Cerebellar cortex (tissue), 1 donor: ENCODE measurements at places on chromosomes 3 and 15.

GRCh38 chr3:73442886-73443285 lies 181.9 kb downstream of the PDZRN3 start:
- no peak for DNase-seq

- no peak for DNase-seq
Observed at GRCh38 chr15:56344336-56344735, 20.9 kb upstream of the TEX9 start.

GRCh38 chr15:22806664-22807063 lies 20.2 kb downstream of the NIPA1 start:
- no peak for DNase-seq

- no peak for DNase-seq
Observed at GRCh38 chr15:100559330-100559729, 30.6 kb upstream of the CERS3 start.

DNA sequence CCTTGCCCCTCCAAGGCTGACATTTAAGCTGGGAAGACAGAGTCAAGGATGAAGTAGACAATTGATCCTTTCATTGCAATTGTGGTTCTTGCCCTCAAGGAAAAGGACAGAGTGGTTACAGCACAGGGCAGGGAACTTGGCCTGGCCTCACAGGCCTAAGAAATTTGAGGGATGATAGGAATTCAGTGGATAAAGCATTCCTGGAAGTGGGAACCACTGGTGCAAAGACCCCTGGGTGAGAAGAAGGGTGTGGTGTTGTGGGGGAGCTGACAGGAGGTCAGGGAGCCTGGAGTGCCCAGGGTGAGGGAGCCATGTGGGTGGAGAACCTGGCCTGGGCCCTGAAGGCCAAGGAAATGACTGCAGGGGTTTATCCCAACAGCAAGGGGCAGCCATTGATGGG lies 287.4 kb downstream of the UACA start:
- DNase-seq: no peak

DNA sequence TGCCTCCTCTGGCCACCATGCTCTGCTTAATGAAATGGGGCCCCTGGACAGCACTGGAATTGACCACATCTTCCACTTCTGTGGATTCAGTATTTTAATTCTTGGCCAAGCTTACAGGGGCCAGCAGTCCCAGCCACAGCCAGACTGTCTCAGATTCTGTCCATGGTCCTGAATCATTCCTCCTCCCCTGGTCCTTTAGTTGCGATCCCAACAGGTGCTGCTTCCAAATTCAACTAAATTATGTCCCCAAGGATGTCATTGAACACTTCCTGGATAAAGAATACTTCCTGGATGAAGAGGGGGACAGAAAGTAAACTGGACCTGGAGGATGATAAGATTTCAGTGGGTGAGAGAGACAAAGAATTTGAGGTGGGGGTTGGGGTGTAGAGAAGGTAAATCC lies 111.1 kb upstream of the FOXB1 start:
- no peak for DNase-seq

- DNase-seq: peak; percentile 62
Observed at GRCh38 chr3:16881896-16882630, 2.7 kb upstream of the PLCL2 start.

- DNase-seq: no peak
Observed at GRCh38 chr3:108131475-108132134, 40.8 kb upstream of the CD47 start.

DNA sequence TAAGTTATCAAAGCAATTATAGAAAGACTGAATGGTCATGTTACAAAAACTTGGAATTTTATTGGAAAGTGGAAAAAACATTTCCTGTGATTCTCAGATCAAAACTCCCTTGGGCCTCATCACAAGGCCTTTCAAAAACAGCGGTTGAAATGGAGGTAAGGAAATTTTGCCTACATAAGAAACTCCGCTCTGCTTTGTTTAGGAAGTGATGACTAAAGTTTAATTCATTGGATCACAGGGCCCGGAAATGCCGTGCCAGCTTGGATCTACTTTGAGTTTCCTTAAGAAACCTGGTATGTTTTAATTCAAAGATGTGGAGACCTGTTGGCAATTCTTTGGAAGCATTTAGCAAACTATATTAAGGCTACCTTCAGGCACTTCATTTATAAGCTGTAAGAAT lies 143.9 kb upstream of the MME start:
- no peak for DNase-seq

DNA sequence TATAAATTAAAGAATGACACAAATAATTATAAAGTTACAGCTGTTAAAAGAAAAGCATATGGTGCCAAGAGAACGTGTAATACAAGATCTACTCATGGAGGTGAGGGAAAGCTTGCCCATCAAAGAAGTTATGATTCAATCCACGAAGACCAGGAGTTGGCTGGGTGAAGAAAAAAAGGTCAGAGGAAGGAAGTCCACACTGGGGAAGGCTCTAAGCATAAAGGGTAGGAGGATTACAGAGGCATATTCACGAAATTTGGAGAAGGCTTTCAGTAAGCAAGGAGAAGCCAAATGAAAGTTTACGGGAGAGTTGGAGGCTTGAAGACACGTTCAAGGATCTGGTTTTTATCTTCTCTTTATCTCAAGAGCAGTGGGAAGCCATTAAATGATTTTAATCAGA lies 1.8 kb upstream of the TGFBR2 start:
- no peak for DNase-seq

GRCh38 chr15:81297147-81297572 lies 26.8 kb downstream of the STARD5 start:
- DNase-seq: no peak

DNA sequence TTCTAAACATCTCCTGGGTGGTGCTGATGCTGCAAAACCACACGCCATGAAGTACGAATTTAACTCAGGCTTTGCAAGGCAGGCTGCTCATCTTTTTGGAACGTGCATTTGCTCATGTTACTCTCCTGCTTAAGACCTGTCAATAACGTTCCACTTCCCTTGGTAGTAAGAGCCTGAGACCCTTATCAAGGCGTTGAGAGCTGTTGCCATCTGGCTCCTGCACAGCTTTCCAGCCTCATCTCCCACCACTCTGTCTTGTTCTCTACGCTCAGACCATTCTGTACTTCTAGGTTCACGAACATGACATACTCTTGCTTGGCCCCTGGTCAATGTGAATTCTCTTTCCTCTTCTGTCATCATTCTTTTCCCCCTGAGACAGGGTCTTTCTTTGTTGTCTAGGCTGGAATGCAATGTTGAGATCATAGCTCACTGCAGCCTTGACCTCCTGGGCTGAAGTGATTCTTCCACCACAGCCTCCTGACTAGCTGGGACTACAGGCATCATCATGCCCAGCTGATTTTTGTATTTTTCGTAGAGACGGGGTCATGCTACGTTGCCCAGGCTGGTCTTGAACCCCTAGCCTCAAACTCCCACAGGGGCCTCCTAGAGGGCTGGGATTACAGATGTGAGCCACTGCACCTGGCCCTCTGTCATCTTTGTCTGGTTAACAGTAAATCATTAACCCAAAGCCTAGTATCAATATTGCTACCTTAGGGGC lies 202.8 kb downstream of the CADPS start:
- no peak for DNase-seq

DNA sequence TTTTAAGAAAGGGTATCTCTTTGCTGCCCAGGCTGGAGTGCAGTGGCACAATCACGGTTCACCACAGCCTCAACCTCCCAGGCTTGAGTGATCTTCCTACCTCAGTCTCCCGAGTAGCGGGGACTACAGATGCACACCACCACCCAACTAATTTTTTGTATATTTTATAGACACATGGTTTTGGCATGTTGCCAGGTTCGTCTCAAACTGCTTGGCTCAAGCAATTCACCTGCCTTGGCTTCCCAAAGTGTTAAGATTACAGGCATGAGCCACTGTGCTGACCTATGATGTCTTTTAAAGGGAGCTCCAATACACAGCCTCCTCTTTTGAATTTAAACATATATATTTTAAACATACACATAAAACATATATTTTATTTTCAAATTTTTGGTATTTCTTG lies 60.9 kb downstream of the SLC9C1 start:
- DNase-seq: no peak

DNA sequence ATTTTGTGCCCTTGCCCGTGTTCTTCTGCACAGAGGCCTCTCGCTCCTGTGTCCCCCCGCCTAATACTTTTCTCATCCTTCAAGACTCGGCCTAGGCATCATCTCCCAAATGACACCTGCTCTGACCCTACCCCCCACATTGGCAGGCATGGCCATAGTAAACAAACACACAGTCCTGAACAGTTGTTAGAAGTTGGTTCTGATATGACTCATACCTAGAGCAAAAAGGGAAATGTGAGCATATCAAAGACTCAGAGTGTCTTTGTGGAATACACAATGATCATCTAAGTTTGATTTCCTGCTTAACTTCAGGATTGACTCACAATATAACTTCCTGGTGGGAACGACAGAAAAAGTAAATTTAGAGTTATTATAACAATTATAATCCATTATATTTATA lies 120.5 kb downstream of the POLR2M start:
- DNase-seq: no peak

- no peak for DNase-seq
Observed at GRCh38 chr3:117305681-117306080, 596.1 kb downstream of the TUSC7 start.

GRCh38 chr3:174280186-174280585 lies 578.9 kb upstream of the NAALADL2 start:
- no peak for DNase-seq

- no peak for DNase-seq
Observed at GRCh38 chr3:364287-364686, 167.7 kb downstream of the CHL1 start.

GRCh38 chr3:142925140-142925539 lies 36.3 kb upstream of the PCOLCE2 start:
- no peak for DNase-seq

DNA sequence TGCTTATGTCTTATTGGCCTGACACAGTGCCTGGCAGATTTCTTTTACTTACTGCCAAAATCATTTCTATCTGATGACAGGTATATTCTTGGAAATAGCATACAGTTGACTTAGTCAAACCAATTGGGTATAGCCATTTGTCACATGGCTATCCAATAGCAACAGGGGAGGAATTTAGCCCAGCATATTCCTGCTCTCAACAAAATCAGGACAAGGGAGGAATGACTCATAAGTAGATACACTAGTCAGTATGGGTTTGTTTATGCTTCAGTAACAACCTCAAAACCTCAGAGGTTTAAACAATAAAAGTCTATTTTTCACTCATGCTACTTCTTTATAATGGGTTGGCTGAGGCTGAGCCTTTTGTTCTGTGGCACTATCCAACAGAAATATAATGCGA lies 38.0 kb upstream of the VILL start:
- no peak for DNase-seq

- no peak for DNase-seq
Observed at GRCh38 chr3:55333923-55334322, 153.2 kb downstream of the WNT5A start.

GRCh38 chr3:129065016-129065719 lies 4.6 kb downstream of the GP9 start:
- DNase-seq: no peak

DNA sequence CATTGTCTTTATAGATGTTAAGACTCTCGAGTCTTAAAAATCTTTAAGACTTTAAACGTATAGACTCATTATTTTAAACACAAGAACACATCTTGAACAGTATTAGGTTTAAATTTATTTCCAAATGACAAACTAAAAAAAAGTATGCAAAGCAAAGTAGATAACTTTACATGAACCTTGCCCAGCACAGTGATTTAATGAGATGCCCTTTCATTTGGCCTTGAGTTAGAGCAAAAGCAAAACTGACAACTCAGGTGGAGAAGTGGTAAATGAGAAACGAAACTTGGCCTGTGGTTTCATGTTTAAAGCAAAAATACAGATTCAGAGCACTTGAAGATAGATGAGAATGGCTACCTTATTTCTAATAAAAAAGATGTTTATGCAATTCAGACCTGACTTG lies 8.6 kb downstream of the GPR15 start:
- no peak for DNase-seq

GRCh38 chr15:77012868-77013267 lies 17.9 kb downstream of the PSTPIP1 start:
- DNase-seq: no peak

GRCh38 chr15:42056934-42057798 lies 36.3 kb upstream of the PLA2G4E start:
- DNase-seq: peak; percentile 72

DNA sequence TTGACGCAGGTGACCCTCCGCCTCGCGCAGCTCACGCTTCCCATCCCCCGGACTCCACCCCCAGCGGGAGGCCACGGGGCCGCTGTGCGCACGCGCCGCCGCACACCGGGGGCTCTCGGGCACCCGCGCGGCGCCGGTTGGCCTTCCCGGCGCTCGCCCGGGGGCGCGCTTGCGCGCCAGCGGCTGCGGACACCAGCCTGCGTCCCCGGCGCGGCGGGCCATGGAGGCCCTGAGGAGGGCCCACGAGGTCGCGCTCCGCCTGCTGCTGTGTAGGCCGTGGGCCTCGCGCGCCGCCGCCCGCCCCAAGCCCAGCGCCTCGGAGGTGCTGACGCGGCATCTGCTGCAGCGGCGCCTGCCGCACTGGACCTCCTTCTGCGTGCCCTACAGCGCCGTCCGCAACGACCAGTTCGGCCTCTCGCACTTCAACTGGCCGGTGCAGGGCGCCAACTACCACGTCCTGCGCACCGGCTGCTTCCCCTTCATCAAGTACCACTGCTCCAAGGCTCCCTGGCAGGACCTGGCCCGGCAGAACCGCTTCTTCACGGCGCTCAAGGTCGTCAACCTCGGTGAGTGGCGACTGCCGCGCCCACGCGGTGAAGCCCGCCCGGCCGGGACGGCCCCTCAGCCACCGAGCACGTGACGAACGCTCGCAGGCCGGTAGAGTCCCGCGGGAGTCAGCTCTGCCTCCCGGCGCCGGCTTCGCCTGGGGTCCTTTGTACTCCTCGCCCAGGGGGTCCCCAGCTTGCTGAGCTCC lies at the start of gene C15orf61:
C15orf61 (plus strand) TSS at position 103 of the 754 bp plus-strand sequence; CDS start at position 221, 118 bp downstream.
- peak; percentile 77 for DNase-seq

DNA sequence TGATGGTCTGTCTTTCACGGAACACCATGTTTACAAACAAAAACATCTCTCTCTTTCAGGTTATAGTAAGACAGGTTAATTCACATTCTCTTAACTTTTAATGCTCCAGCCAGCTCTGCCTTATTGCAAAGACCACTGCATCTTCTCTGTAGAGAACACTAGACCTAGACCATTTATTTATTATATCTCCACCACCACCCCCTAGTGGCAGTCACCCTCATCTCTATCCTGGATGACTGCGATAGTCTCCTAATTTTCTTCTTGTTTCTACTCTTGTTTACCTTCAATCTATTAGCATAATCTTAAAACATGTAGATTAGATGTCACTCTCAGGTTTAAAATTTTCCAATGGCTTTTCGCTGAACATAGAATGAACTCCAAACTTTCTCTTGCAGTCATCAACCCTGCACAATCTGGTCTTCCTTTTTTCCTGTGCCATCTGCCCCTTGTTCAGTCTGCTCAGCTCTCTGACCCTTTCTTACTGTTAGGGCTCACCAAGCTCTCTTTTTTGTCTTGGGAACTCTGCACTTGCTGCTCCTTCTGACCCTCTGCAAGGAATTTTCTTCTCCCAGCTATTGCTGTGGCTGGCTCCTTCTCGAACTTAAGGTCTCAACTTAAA lies 155.6 kb downstream of the SQOR start:
- DNase-seq: peak; percentile 13
